ENCODE measurements at places on chromosomes 6 and 20.

GRCh38 chr6:145093226-145093625, 642.1 kb downstream of the EPM2A start:
- no peak for DNase-seq

- DNase-seq: no peak
Observed at GRCh38 chr20:63132131-63132714, 83.7 kb downstream of the YTHDF1 start.

DNA sequence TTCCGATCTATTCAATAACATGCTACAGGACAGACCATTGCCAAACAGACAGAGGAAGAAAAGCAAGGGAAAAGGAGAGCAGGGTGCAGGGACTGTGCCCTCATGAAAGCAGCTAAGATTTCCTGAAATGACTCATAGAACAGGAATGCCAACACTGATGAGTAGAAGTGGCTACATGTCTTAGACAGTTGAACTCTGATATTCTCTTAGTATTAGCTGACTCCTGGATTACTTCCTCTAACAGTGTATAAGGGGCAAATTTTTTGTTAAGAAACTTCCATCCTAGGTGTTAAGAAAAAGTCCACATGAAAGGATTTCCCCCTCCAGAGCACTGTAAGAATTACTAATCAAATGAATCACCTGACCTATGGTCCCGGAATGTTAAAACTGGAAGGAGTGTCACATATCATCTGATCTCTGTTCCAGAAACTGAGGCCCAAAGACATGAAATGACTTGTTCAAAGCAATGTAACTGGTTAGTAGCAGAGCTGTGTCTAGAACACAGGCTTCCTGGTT, 224.9 kb downstream of the IBTK start:
- DNase-seq: peak; percentile 83

- no peak for DNase-seq
Observed at GRCh38 chr20:13545790-13546189, 92.9 kb downstream of the TASP1 start.

GRCh38 chr6:101550451-101550850, 156.9 kb downstream of the GRIK2 start:
- DNase-seq: no peak

GRCh38 chr6:37130704-37131103, 39.2 kb upstream of the PIM1 start:
- no peak for DNase-seq

- no peak for DNase-seq
Observed at GRCh38 chr6:138689849-138690248, 83.7 kb upstream of the CCDC28A start.

- no peak for DNase-seq
Observed at GRCh38 chr6:134706153-134706552, 243.7 kb downstream of the ALDH8A1 start.

DNA sequence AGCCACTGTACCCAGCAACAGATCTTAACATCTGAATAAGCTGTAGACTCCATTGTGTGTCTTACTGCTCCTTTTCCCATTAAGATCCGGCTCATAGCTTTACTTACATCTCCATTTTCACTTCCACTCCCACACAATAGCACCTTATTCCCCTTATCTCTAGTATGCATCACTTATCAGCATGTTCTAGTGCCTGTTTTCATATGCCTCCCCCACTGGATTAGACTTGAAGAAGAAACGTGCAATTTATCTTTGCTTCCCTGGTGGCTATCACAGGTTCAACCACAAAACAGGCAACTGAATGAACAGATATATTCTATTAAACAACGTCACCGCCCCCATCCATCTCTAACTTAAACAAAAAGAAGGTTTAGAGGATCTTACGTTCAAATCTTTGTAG, 12.1 kb downstream of the SSR1 start:
- DNase-seq: no peak

DNA sequence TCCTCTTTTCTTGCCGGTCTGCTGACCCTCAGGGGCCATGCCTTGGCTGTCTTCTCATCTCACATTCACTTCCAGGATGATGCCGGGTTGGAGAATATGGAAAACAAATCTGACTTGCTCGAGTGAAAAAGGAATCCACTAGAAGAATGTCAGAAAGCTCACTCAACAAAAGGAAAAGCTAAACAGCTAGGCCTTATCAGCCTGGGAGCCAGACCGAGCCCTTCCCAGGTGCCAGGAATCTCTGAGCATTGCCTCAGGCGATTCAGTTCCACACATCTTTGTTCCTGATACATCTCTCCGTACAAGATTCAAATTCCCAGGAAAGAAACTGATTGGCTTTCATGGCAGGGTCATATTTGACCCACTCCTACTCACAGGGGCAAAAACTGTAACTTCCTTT, 9.2 kb upstream of the OSER1 start:
- DNase-seq: no peak

DNA sequence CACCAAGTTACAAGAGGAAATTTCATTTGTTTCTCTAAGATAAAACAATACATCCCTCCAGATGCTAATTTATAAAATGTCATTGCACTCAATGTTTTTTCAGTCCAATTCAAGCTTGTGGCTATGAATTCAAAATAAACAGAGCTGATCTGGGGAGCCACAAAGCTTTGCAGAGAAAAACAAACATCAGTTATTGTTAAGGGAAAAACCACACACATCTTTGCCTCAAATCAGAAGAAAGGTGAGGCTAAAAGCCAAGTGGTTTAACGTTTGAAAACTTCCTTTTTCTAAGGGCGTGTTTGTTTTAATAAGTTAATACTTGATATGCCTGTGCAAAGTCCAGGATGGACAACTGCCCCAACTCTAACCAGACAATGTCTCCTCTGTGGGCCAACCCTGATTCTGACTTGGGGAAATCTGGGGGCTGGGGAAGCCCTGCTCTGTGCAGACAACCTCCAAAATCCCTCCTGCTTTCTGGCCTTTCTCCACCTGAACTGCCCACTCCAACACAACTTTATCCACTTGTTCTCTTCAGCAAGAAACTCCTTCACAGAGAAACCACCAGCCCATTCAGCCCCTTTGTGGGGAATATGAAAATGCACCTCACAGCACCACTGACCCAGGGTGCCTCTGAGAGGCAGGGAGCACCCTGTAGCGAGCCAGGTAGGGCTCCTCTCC, 44.6 kb upstream of the NT5E start:
- peak; percentile 46 for DNase-seq

DNA sequence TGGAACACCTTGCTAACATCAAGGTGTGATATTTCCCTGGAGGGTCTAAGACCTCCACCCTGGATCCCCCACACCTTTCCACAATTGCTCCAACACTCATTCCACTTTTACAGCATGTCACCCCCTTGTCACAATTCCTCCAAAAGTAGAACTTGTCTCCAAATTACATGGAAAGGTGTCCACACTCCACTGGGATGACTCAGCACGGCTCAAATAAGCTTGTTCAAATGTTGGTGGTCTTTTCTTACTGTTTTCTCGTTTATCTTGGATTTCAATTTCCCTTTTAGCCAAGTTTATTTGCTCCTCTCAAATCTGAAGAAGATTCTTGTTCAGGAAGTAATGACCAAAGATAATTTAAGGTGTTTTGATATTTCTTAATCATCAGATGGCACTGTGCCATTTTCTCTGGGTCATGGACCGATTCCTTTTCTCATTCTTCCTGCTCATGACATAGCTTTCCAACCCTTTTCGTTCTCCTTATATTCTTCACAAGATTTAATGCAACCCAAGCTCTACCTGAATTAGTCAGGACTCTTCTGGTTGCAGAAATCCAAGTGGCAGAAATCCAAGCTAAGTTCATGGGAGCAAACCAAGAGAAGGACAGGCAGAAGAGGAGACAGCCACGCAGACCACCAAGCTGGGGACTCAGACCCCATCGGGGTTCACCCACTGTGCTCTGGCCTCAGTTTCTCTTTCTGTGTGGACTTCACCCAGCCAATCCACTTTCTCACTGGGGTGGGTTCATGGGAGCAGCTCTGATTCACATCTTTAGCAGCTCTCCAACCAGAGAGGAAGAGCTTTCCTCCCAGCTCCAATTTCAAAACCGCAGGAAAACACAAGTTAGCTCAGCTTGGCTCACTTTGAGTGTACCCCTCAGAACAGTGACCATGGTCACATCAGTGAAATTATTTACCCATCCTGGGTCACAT, 110.5 kb upstream of the CDYL start:
- DNase-seq: no peak

DNA sequence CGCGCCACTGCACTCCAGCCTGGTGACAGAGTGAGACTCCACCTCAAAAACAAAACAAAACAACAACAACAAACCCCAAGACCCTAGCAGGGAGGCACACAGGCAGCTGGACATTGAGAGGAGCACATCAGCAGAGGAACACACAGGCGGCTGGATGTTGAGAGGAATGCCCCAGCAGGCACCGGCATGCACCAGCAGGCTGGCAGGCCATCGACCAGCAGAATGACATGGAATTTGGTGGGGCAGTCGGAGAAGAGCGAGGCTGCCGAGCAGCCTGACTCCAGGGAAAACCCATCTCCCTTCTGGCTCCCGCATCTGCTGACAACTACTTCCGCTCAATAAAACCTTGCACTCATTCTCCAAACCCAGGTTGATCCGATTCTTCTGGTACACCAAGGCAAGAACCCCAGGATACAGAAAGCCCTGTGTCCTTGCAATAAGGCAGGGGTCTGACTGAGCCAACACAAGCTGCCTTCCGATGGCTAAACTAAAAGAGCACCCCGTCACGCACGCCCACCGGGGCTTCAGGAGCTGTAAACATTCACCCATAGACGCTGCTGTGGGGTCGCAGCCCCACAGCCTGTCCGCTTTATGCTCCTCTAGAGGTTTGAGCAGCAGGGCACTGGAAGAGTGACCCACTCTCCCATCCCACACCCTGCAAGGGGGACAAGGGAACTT, 60.2 kb downstream of the SLC22A23 start:
- DNase-seq: no peak

Data from A172 (cell line).